ENCODE measurements at places on chromosomes 16 and 17.

DNA sequence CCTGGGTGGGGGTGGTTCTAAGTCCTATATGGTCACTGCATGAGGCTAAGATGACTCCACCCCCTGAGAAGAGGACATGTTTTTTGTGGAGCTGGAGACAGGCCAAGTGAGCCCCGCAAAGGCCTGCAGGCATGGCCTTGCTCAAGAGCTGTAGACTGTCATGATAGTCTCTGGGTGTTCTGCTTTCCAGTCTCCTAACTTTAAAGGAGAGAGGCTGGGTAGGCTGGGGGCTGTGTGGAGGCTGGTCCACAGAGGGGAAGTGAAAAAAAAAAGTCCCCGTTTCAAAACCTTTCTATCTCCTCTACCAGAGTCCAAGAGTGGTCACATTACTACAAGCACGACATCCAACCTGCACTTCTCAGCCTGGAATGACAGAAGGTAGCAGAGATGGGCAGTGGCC is 27.1 kb downstream of the CDRT4 start:
- no peak for DNase-seq

- DNase-seq: no peak
Observed at GRCh38 chr16:52863000-52863399, 189.7 kb downstream of the CHD9NB start.

DNA sequence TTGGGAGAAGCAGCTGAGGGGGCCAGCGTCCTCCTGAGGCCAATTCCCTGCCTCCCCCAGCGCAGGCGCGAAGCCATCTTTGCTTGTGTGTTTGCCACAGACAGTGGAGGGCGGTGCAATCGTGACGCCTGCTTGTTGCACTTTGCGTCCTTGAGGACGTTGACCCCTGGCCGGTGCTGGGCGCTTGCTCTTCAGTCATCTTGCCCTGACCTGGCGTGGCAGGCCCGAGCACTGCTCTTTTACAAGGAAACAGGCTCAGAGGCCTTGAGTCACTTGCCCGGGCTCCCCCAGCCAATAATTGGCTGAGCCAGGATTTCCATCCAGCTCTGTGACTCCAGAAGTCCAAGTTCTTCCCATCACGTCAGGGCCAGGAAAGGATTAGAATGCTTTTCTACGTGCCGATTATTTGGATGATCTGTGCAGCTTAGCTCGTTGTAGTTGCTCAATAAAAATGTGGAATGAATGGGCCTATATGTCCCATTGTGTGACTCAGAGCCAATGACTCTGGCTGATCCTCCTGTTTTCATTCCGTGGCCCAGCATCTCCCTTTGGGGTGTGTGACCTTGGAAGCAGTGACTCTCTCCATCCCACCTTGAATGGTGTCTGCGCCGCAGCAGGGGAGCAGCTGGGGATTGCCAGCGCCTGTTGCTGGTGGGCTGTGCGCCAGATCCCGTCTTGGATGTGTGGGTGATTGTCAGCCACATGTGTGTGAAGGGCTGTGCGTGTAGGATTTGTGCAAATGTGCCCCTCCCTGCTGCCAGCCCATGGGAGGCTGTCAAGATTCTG is 214.1 kb downstream of the SEC14L1 start:
- peak; percentile 93 for DNase-seq

DNA sequence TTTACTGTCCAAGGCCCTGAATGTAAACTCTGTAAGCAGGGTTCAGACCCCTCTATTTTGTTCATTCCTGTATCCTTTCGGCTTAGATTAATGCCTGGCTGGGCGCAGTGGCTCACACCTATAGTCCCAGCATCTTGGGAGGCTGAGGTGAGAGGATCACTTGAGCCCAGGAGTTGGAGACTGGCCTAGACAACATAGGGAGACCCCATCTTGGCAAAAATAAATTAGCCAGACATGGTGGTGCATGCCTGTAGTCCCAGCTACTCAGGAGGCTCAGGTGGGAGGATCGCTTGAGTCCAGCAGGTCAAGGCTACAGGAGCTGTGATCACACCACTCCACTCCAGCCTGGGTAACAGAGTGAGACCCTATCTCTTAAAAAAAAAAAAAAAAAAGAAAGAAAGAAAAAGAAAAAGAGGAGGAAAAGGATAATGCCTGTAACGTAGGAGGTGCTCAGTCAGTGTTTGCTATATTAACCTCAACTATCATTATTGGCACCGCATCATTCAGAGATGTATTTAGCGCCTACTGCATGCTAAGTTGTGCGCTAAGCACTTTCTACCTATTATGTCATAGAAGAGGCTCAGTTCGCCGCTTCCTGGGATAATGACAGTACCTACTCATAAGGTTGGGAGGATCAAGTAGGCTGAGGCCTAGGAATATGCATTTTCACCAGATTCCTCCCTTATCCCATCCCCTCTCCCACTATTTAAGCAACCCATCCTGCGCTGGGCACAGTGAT is 5.0 kb downstream of the SOCS1 start:
- DNase-seq: no peak

GRCh38 chr17:20920815-20921199 is 122.0 kb downstream of the USP22 start:
- no peak for DNase-seq

DNA sequence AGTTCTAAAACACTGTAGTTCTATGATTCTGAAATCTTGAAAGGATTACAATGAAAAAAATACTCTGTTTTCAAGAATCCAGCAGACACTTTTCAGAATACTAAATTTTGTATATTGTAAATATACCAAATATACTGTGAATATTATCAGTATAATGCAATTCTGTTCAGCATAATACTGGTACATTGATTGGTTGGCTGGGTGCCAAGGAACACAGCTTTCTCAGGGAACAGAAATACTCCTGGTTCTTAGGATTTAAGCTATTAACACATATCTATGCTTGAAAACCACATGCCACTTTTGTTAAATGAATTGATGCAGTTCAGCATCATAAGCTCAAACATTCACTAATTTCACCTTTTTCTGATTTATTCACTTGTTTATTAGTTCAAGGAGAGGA is 2.5 kb upstream of the GINS3 start:
- DNase-seq: no peak

DNA sequence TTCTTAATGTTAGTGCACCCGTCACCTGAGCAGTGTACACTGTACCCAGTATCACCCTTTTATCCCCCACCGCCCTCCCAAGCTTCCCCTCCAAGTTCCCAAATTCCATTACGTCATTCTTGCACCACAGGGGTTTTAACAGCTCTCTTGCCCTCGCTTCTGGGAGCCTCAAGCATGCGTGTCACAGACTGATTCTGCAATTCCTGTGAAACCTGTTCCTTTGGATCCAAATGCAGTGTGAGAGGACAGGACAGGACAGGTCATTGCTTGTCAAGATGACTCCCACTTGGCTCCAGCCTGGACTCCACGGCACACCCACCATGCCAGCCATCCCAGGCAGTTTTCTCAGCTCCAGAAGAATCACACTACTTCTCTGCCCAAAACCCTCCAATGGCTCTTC is 44.1 kb downstream of the CYB5D2 start:
- no peak for DNase-seq
